SJCRH30 (cell line): ENCODE measurements at places on chromosomes 6 and 20. TPM values are rescaled to one million over a fixed set of nuclear protein-coding genes. Genes with fewer than 3 reads are reported as not detected.

TREM2 gene
- 0.61 and 0.71 TPM in 2 replicates for total RNA-seq

LHFPL5 gene
- total RNA-seq: 0.08 and 0.10 TPM in 2 replicates

FITM2 gene
- 5.7 and 5.8 TPM in 2 replicates for total RNA-seq

NFS1 gene
- total RNA-seq: 27.6 and 28.7 TPM in 2 replicates

GRCh38 chr6:3644739-3645012 is 106.8 kb downstream of the PXDC1 start:
- DNase-seq: no peak

GRCh38 chr6:150813319-150813992 is 52.0 kb upstream of the MTHFD1L start:
- DNase-seq: peak; percentile 54

- DNase-seq: no peak
Observed at GRCh38 chr6:123211777-123212545, 215.9 kb downstream of the CLVS2 start.

GRCh38 chr6:78302411-78302810 is 564.9 kb upstream of the IRAK1BP1 start:
- DNase-seq: no peak

DNA sequence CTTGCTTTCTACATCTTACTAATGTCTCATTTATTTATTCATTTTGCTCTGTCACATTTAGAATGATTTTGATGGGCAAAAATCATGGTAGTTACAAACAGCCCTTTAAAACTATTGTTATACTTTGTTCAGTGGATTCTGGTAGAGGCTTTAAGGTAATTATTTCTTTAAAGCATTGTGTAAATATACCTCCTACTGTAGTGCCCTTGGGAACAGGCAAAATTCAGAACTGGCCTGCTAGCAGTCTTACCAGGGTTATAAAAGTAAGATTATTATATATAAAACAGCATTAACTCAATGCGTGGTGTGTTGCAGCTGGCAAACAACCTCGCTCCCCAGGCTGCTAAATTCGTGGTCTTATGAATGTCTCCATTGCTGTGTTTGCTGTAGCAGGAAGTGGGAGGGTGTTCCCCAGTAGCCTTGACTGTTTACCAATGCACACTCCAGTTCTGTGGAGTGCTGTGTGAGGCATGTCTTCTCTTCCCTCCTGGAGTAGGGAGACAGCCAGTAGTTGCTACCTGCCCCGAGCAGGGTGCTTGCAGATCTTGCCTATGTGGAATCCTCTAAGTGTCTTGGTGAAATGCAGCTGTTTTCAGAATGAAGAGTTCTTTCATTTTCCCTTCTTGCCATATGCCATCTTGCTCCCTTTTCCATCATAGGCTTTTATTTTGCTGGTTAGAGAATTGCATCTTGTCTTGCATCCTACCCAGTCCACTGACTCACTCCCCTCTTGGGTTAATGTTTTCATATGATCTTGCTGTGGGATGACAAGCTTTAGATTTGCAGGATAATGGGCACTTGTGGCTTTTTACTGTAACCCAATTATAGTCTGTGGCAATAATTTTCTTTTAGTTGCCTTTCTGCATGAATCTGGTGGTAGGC is 45.3 kb downstream of the IGF2R start:
- DNase-seq: no peak
